Small intestine (tissue), 16 donors: ENCODE measurements at places on chromosomes 12 and 14.

GRCh38 chr12:80721326-80721725 lies 4.6 kb downstream of the MYF5 start:
- no peak for DNase-seq

GRCh38 chr14:75409316-75410205 lies 18.3 kb upstream of the JDP2 start:
- DNase-seq: no peak

DNA sequence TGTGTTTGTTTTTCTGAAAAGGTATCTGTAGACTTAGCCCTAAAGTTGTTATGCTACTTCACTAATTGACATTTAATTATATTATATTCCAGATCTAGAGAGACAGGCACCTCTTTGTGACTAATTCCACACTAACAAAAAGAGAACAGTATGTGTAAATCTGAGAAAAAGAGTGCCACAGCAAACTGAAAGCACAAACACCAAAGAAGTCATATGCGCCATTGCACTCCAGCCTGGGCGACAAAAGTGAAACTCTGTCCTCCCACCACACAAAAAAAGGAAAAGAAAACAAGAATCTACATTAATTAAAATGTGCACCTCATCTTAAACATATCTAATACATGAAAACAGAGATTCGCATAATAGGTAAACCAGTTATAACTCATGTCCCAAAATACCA lies 4.4 kb upstream of the CSRNP2 start:
- no peak for DNase-seq

- DNase-seq: no peak
Observed at GRCh38 chr12:55970775-55971174, 3.1 kb upstream of the RAB5B start.

DNA sequence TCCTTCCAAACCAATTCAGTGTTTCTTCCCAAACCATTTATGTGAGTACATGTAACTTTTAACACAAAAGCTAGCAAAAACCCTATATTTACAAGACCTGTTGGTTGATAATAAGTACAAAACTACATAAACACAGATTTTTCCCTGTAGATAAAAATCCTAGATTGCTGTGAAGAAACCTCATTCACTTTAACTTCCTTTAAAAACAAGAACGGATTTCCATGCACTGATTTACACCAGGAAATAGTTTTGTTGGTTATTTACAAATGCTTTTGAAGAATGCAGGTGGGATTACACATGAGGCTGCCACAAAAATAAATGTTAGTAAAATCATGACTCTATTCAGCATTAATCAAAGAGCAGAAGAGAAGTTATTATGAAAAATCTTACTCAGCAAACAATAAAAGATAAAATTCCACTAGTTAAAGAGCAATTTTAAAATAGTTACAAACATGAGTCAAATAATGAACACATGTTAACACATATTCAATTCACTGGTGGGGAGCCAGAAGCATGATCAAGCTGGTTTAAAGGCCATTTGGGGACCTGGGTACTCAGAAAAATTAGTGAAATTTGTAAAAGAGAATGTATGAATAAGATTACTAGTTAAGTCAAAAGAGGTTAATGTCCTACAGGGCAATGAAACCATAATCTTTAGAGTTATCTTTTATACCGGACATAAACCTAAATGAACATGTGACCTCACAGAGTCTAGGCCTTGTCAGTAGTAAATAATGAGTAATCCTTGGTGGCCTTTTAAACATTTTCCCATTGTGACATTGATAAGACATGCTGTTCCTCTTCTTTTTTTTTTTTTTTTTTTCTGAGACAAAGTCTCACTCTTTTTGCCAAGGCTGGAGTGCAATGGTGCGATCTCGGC lies 79.9 kb downstream of the PHLDA1 start:
- DNase-seq: peak; percentile 86

DNA sequence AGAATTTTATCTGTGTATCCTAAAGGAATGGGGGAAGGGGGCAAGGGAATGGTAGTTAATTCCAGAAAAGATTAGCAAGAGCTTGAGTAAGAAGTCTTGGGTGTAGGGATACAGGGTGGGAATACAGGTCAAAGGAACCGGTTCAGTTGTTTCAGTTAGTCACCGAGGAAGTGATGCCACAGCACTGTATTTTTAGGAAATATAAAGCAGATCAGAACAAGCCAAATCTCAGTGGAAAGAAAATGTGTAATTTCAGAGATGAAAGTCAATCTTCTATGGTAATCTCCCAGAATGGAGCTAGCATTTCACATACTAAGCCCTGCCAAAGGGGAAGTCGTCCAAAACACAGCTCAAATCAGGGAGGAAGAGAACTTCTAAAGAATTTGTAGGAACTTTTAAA lies 4.7 kb upstream of the TUBA1C start:
- no peak for DNase-seq

DNA sequence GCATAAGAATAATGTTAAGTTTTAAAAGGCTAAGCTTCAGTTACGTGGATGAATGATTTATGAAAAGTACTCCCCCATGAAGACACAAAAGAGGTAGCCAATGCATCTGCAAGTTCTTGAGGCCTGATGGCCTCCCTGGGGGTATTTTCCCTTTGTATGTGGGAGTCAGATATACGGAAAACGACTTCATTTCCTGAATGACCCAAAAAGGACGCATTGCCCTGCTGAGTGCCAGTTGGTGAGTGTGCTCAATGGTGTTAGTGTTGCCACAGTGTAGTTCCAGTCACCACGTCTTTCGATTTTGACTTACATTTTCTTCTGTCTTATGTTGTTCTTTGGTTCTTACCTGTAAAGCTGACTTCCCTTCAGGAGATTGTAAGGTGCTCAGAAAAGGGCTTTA lies 8.0 kb downstream of the ETV6 start:
- no peak for DNase-seq

DNA sequence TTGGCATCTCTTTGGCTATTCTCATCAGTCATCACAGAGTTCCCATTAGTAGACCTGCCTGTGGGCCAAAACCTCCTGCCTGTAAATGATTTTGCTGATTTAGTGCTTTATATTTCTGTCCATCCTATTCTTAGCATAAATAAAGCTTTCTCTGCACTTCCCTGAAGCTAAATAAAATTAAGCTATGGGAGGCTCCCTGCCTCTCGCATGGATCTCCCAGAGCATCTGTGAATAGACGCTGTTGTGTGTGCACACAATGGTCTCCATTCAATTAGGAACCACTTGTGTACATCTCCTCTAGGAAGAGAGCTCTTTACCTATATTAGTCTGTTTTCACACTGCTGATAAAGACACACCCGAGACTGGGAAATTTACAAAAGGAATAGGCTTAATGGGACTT lies 80.4 kb downstream of the PPFIBP1 start:
- DNase-seq: no peak

GRCh38 chr12:27334042-27334720 lies 1.5 kb downstream of the BMAL2 start:
- peak; percentile 58 for DNase-seq

DNA sequence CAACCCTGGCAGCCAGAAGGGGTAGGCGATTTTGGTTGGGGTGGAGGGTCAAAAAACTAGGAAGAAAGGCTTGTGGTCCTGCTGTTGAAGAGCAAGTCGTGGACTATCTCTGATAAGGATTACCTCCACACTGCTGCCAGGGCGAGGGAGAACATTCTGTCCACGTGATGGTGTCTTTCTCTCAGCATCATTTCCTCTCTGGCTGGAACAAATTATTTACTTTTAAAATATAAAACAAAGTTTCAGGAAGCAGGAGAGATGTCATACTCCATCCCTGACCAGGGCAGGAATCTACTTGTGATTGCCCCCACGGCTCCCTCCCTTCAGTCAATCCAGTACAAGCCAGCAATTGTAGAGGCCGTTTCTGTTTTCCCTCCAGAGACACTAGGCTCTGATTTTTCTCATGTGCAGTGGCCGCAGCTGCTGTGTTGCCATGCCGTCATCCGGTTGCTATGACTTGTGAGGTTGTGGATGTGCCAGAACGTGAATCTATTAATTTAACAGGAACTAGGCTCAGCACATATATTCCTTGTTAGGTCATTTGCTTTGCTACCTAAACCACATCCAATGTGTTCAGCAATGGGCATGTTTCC lies 61.5 kb upstream of the PTGR2 start:
- no peak for DNase-seq

GRCh38 chr12:119870457-119870856 lies 6.7 kb downstream of the CIT start:
- DNase-seq: no peak

GRCh38 chr12:23950775-23951451 lies 1.4 kb upstream of the SOX5 start:
- no peak for DNase-seq

DNA sequence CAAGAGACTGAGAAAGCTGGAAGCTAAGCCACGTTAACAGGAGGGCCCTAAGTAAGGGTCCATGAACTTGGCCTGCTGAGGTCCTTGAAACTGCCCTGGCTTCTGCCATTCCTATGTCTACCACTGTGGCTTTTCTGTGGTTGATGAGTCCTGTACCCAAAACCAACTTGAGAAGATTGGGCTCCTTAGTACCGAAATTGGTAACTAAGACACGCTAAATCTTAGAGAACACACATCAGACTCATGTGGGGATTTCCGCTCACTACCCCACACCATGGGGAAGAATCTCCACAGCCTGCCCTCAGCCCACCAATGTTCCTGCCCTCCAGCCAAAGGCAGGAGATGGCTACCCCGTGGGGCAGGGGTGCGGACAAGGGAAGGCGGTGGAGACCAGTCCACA lies 232.9 kb downstream of the SPTSSA start:
- DNase-seq: no peak

GRCh38 chr12:7188562-7189397 lies 706 bp upstream of the PEX5 start:
- DNase-seq: peak; percentile 53

DNA sequence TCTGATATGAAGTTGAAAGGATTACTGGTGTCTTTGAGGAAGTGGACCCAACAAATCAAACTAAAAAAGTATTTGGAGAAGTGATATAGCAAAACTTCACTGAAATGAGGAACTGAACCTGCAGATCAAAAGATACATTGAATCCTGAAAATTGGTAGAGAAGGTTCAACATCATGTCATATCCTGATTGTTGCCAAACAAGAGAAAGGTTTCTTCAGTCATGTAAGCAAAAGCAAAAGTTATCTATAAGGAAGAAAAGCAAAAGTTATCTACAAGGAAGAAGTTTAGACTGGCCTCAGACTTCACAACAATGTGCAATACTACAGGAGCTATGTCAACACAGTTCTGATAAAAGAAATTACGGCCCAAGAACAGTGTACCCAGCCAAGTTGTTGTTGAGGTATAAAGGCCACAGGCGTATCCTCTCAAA lies 142.7 kb downstream of the RAD51B start:
- DNase-seq: peak; percentile 93

DNA sequence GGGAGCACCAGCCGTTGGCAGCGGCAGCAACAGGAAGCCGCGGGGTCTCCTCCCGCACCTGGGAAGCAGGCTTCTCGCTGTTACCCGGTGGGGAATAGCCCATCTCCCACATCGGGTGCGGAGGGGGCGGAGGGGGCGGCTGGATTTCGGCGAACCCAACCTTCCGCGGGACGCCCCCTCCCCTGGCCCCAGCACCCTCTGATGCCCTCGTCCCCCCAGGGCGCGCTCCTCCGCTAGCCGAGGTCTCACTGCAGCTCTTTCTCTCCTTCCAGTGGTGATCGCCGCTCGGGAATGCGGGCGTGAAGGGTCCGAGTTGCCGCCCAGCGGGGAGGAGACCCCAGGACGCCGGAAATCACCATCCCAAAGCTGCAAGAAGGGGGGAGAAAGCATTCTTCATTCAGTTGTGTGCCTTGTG lies 303 bp downstream of the SAMD4A start:
- peak; percentile 10 for DNase-seq

GRCh38 chr12:52837413-52837741 lies 3.3 kb upstream of the KRT79 start:
- no peak for DNase-seq

- no peak for DNase-seq
Observed at GRCh38 chr14:77469067-77469505, 11.2 kb downstream of the AHSA1 start.

- peak; percentile 61 for DNase-seq
Observed at GRCh38 chr12:50927356-50927755, 25.0 kb upstream of the HIGD1C start.

GRCh38 chr14:36129181-36129580 lies 47.3 kb downstream of the PTCSC3 start:
- DNase-seq: no peak

DNA sequence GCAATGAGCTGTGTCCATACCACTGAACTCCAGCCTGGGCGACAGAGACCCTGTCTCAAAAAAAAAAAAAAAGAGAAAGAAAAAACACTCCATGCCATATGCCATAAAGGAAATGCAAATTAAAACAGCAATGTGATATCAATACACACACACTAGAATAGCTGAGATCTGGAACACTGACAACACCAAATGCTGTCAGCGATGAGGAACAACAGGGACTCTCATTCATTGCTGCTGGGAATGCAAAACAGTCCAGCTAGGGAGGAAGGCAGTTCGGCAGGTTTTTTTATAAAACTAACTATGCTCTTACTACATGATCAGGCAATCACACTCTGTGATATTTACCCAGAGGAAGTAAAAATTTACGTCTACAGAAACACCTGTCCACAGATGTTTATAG lies 3.4 kb upstream of the ABCB9 start:
- DNase-seq: no peak

DNA sequence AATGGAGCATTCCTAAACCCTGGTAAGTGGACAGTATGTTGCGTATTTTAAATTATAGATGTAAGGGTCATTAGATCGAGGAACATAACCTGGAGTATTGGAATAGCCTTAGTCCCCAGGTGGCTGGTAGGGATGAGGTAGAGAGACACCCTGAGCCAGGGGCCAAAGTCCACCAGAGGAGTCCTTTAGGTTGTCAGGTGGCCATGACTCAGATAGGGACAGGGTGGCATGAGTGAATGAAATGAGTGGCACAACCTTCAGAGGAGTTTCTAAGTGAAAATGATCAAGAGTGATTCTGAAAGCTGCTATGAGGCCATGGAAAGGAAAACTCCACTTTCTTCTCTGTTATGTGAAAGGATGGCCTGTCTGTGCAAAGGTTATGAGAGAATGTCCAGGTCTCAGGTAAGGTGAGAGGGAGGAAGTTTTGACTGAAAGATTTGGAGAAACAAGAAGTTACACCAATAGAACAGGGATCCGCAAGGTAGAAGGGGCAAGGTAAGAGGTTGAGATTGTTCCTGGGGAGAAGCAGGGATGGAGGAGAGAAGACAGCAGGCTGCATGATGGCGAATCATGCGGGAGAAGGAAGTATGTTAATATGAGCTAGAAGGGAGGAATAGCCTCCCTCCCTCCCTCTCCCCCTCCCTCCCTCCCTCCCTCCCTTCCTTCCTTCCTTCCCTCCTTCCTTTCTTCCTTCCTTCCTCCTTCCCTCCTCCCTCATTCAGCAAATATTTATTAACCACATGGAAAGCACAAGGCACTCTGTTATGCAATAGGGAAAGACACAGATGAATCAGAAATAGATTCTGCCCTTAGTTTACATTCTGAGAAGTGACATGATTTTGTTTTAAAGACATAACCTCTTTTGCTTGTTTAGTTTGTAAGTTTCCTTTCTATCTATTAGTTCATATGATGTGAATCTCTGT lies 14.0 kb upstream of the RIPK3 start:
- peak; percentile 95 for DNase-seq

DNA sequence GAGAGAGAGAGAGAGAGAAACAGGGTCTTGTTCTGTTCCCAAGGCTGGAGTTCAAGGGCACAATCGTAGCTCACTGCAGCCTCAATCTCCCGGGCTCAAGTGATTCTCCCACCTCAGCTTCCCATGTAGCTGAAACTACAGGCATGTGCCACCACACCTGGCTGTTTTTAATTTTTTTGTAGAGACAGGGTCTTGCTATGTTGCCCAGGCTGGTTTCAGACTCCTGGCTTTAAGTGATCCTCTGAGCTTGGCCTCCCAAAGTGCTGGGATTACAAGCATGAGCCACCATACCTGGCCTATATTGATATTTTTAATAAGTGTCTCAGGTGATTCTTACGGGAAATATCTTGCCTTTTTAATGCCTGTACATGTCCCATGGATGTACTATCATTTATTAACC lies 50.9 kb upstream of the STON2 start:
- no peak for DNase-seq
